ENCODE measurements at places on chromosomes 6 and 20.

DNA sequence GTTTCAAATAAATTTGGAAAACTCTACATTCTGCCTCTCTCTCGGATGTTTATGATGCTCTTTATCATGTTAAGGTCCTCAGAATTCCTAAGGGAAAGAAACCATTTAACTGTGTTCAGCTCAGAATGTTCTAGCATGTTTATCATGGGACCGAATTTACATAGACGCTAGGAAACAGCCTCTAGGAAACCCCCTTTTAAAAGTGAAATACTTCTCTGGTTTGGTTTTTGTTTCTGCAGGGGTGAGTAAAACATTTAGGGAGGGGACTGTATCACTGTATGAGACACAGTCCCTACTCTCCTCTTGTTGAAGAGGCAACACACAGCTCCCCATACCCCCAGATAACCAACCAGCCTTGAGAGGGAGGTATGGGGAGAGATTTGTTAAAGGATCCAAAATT, 267.6 kb upstream of the SUPT3H start:
- peak; percentile 51 for DNase-seq

GRCh38 chr20:4550740-4551139, 171.0 kb upstream of the PRND start:
- no peak for DNase-seq

DNA sequence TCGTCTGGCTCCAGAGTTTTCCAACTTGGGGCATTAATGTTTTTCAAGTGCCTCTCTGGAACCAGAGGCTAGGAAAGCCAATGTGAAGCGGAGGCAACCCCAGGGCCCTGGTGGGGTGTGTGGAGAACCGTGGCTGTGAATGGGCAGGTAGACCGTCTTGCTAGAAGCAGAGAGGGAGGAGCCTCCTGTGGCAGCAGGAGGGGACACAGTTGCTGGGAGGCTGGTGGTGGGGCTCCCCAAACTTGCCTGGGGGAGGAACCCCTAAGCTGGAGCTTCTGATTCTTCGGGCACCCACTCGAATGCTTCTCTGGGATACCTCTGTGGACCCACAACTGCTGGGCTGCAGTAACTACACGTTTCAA, 65.3 kb upstream of the APCDD1L start:
- no peak for DNase-seq

DNA sequence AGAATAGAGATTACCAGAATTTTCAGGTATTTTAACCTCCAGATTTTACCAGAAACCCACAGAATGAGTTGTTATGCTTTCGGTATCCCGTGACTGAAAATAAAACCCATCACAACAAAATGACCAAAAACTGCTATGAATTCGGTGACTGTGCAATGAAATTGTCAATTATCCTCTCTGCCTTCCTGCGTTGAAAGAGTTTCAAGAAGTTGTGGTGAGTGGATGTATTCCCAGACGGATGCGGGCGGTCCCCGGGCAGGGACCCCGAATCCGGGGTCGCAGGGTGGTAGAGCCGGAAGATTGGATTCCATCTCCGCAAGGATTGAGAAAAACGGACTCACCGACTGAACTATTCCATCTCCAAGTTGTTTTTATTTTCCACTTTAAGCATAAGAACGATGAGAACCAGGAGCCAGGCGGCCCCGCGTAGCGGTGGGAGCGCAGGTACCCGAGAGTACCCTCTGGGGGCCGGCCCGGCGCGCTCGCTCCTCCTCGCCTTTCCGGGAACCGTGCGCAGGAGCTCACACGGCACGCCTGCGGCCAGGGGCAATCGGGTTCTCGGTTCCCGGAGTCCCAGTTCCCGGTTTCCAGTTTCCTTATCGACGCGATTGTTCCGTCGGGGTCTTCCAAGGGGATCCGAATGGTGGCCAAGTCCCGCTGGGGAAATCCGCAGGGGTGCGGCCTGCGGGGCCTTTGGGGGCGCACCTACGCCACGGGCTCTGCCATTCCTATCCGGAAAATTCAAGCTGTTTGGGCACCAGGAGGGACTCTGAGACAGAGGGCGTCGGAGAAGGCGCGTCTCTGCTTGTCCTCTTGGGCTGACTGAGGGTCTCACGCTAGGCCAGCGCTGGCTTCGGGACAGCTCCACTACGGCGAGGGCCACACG, 104.9 kb upstream of the PRDM1 start:
- DNase-seq: peak; percentile 54

- no peak for DNase-seq
Observed at GRCh38 chr6:129777371-129777770, 67.4 kb upstream of the ARHGAP18 start.

GRCh38 chr6:128511506-128511905, 8.9 kb downstream of the PTPRK start:
- DNase-seq: no peak

DNA sequence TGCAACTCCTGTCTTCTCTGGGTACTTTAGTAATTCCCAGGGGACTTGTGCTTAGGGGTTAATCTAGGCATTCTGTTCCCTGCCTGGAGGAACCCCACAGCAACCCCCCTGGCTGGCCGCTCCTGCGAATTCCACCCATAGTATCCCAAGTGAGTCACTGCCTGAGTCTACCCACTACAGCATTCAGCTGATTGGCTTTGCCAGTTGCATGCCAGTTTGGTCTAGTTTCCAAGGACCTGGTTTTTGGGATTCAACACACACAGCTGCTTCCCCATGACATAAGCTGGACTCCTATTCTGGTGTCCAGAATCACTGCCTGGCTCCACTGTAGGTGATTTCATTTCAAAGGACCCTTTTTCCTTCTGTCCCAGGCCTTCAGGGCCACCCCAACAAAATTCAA, 40.3 kb downstream of the PLCG1 start:
- DNase-seq: no peak

DNA sequence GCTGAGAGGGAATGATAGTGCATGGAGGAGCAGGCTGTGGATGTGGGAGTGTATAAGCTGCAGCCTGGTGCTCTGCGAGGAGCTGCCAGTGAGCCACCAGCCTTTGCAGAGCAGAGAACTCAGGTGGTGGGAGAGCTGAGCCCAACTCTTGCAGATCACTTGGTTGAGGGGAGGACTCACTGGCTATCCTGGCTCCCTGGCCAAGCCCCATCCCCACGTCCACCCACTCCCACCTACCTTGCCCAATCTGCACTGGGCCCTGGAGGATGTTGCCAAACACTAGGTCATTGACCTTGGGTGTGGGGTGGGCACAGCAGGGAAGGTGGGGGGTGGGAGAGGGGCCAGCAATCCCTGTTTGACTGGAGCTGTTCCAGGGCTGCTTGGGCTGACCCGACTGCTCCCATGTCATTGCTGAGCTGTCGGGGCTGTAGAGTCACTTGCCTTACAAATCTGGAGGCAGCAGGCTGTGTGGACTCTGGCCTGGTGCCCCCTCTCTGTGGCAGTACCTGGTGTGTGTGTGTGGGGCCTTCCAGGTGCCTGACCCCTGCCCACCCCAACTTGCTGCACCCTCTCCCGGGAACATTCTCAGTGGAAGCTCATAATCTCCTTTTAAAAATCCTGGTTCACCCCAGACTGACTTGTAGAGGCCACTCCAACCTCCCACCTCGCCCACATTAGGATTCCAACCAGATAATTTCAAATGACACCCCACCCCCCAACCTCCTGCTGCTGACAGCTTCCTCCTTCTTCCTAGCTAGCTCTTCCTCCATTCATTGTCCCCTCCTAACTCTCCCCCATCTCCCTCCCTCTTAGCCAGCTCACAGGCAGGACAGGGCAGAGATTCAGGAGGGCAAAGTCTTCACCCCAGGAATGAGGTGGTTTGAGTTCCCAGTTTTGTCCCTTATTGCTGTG, 162.3 kb downstream of the MRPL14 start:
- no peak for DNase-seq

- DNase-seq: no peak
Observed at GRCh38 chr6:4302524-4302923, 167.1 kb upstream of the ECI2 start.

GRCh38 chr20:46169245-46170171, 51.4 kb downstream of the CD40 start:
- no peak for DNase-seq

DNA sequence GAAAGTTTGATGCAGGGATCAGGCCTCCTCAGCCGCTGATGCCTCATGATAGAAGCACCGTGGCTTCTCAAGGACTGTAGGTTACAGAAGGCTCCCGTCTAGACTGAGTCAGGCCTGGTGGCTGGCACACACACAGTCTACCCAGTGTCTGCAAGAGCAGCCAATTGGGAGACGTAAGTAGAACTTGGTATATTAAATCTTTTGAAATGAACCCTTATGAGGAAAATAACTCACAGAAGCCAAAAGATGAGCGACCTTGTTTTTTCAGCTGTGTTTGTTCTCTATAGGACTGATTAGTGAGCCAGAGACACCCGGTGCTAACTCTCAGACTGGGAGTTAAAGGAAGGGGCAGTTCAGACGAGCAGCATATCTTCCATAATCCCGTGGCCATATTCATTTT, 5.9 kb upstream of the PDE10A start:
- no peak for DNase-seq

DNA sequence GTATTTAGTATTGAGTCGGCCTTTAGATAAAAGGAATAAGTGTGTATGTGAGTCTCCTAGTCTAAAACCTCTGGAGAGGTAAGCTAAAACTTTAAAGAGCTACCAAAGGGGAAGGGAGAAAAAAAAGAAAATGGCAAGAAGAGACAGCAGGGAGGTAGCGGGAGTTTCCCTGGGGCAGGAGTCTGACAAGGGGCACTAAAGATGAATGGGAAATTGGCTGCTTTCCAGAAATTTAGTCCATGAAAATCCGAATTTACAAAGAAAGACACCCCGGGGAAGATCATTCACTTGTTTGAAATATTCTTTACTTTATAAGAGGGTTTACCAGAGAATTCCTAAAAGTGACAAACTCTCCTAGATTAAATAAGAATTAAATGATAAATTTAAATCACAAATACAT, 19.3 kb downstream of the RMND1 start:
- DNase-seq: no peak

DNA sequence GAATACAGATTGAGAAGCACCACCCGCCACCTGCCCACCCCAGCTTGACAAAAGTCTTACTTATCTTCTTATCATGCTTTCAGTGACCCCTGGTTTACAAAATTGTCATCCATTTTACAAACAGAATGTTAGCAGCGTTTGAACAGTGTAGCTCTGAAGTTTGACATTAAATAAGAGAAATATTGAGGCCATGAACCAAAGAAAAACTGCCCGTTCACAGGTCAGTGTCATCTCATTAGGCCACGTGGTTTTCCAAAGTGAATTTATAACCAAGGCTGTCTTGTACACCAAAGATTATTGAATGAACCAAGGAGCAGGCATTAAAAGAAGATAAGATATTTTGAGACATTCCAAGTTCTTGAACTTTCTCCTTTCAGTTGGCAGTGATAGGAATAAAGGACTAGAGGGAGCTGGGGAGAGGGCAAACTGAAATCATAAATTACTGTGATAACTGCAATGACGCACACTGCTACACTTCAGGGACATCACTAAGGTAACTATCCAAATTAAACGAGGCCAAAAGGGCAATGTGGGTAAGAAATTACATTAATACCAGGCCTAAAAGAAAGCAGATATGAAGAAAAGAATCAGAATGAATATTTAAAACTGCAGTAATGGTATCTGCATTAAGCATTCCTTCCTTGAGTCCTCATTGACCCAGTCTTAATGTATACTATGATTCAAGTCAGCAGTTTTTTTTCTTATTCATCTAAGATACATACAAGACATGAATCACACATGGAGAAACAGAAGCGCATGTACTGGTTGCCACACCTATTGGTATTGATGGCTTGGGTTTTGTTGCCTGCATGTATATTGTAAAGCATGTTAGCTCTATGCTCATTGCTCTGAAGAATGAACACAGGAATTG, 159.8 kb upstream of the ARG1 start:
- no peak for DNase-seq

GRCh38 chr6:56363796-56364430, 116.5 kb upstream of the COL21A1 start:
- no peak for DNase-seq

Measured in GM13976 (cell line).